Activated CD8-positive, alpha-beta memory T cell treated with anti-CD3 and anti-CD28 coated beads for 4 hours (primary cell): ENCODE measurements at places on chromosomes 7 and 10.

DNA sequence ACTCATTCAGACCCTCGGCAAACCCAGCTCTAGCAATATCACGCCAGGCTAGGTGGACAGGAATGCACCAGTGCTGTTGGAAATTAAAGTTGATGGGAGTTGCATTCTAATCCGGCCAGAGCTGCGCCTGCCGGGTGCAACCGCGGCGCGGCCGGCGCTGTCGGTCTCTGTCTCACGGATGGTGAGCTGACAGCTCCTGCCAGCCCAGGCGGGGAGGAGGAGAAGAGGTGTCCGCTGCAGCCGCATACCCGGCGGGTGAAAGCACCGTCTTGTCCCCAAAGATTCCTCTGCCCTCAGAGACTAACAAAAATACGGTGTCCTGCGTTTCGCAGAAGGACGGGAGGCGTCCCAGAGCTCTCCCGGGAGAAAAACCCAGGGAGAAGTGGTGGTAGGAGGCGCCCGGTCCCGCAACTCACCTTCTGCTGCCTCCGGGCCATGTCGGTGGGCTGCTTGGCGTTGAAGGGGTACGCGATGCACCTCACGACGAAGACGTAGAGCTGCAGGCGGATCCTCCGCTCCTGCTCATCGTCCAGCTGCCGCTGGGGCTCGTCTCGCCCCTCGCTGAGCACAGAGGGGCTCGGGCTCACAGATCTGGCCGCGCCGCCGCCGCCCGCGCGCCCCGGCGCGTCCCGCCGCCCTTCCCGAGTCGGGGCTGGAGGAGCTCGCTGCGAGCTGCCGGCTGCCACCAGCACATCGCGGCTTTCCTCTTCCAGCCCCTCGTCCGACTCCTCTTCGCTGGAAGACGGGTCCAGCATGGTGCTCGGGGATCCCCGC is 490 bp downstream of the CADPS2 start:
- no peak for DNase-seq

DNA sequence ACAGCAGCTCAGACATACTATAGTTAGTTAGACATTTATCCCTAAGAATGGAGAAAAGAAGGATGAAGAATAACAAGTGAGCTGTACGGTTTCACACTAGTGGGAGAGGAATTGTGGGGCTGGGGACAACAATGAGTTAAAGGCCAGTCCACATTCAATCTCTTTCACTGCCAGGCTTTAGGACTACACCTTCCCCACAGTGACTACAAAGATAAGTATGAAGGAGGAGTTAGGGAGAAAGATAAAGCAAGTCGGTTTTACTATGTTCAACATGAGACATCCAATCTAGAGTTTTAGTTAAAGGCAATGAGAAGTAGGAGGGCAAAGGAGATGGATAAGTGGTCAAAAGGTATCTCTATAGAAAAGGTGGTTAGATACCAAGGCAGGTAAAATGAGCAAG is 16.3 kb downstream of the ARHGAP12 start:
- DNase-seq, result no peak

DNA sequence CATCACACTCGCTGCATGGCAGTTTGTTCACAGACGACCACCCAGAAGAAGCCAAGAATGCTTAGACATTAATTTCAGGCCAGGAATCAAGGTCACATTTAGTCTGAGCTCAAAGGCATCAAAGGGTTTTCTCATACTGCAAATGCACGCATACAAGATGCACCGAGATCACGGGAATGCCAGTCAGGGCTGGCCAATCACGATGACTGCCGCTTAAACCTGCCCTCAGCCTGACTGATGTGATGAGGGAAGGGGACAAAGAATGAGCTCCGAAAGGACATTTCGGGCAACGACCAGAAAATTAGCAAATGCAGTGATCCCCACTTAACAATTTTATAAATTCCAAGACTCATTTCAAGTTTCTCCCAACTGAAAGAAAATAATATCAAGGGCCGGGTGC is 20.2 kb downstream of the CTBP2 start:
- no peak for DNase-seq

DNA sequence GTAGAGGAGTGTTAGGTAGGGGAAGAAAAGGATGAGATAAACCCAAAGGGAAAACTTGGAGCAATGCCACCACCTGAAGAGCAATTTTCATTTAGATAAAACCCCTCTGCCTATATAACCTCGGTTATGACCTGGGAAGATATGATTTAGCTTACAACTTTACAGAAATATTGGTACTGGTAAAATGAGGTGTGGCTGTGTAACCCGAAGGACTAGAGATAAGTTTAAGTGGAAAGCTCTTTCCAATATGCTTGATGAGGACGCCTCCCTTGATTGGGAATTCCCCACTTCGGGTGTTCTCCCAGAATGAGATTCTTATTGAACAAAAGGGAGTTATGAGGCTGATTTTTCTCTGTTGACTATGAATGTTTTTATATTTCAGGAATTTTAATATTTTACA is 109.5 kb upstream of the CDK6 start:
- DNase-seq, result no peak

DNA sequence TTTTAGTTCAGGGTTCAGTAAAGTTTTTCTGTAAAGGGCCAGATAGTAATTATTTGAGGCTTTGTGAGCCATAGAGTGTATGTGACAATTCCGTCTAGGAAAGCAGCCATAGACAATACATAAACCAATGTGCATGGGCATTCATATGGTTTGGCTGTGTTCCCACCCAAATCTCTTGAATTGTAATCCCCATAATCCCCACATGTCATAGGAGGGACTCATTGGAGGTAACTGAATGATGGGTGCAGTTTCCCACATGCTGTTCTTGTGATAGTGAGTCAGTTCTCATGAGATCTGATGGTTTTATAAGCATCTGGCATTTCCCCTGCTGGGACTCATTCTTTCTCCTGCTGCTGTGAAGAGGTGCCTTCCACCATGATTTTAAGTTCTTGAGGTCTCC is 29.9 kb downstream of the SEC61G start:
- no peak for DNase-seq

DNA sequence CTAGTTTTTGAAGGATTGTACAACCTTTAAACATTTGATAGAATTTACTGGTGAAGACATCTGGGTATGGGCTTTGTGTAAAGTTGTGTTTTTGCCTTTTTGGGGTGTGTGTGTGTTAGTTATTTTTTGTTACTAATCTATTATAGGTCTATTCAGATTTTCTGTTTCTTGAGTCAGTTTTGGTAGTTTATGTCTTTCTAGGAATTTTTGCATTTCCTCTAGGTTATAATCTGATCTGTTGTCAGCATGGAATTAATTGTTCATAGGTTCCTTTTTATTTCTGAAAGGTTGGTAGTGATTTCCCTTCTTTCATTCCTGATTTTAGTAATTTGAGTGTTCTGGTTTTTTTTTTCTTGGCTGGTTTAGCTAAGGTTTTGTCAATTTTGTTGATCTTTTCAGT is 17.7 kb downstream of the SEPTIN7 start:
- no peak for DNase-seq

DNA sequence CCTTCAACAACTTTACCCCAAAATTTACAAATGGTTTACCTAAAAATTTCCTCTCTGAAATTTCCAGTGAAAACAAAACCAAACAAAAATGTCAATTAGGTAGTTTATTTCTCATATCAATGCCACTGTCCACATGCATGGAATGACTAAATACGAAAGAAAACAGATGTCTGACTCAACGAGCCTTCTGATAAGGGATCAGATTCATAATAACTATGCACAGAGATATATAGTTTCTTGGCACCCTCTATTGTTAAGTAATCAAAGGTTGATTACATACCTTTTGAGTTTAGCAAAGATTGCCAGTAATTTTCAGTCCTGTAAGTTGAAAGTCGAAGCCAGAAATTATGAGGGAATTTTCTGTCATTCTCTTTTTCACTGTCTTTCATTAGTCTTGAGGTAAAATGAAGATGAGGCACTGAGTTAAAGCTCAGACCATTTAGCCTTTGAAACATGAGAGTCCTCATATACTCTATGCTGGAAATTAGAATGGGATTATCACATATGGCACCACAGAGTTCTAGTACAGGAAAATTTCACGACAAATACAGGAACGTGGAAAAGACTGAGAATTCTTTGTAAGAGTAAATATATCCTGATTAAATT is 519.1 kb upstream of the ANKRD30A start:
- DNase-seq, result no peak

DNA sequence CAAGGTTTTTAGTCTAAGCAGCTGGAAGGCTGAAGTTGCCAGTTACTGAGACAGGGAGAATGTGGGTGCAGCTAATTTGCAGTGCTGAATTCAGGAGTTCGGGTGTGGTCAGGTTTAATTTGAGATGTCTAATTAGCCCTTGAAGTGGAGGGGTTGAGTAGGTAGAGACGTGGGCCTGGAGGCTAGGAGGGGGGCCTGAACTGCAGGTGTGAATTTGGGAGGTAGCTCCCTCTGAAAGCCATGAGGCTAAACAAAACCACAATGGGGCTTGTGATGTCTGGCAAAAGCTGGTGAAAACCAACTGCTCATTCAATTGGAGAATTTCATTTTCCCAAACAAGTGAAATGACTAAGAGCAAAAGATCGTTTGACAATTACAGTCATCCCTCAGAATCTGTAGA is 246.0 kb upstream of the NFE2L3 start:
- no peak for DNase-seq

GRCh38 chr10:126402721-126403695 is 14.7 kb upstream of the ADAM12 start:
- DNase-seq, result no peak

GRCh38 chr10:94066411-94066810 is 72.7 kb downstream of the PLCE1 start:
- DNase-seq, result no peak

- no peak for DNase-seq
Observed at GRCh38 chr7:98151884-98152283, 45.2 kb downstream of the LMTK2 start.

- DNase-seq, result no peak
Observed at GRCh38 chr7:6575281-6576023, 1.8 kb upstream of the ZDHHC4 start.

- no peak for DNase-seq
Observed at GRCh38 chr10:126956712-126957108, 51.5 kb downstream of the DOCK1 start.

- DNase-seq, result no peak
Observed at GRCh38 chr10:123398180-123398591, 244.0 kb downstream of the BUB3 start.

- DNase-seq, result no peak
Observed at GRCh38 chr10:60021361-60021760, 115.0 kb upstream of the CCDC6 start.

DNA sequence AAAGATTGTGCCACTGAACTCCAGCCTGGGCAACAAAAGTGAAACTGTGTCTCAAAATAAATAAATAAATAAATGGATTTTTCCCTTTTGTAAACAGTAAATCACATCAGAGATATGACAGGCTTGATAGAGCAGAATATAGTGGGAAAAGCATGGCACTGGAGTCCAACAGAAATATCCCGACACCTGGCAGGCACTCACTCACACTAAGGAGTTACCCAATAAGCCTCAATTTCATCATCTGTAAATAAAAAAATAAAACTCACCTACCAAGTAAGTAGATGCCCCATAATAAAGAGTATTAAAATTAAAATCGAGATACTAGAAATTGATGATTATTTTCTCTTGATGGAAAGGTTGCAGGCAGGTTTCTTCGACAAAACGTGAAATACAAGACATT is 1.7 kb downstream of the ATE1 start:
- no peak for DNase-seq

DNA sequence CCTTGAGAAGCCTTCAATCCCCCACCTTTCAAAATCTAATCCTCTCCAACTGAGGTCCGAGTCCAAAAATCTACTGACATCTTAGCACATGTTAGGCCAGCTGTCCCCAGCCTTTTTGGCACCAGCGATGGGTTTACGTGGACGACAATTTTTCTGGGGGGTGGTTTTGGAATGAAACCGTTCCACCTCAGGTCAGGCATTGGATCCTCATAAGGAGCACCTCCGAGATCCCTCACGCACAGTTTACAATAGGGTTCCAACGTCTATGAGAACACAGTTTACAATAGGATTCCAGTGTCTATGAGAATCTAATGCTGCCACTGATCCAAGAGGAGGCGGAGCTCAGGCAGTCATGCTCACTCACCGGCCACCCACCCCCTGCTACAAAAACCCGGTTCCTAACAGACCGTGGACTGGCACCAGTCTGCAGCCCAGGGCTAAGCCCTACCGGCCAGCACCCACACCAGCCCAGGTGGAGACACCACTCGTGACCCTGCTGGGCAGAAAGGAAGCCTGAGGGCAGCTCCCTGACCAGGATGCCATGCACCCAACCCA is 107.6 kb downstream of the DIP2C start:
- no peak for DNase-seq

- no peak for DNase-seq
Observed at GRCh38 chr7:144137501-144137900, 14.5 kb downstream of the OR2A14 start.

GRCh38 chr10:122097935-122098334 is 109.0 kb downstream of the TACC2 start:
- DNase-seq, result no peak

GRCh38 chr10:69495666-69496065 is 44.4 kb downstream of the TSPAN15 start:
- DNase-seq, result no peak

DNA sequence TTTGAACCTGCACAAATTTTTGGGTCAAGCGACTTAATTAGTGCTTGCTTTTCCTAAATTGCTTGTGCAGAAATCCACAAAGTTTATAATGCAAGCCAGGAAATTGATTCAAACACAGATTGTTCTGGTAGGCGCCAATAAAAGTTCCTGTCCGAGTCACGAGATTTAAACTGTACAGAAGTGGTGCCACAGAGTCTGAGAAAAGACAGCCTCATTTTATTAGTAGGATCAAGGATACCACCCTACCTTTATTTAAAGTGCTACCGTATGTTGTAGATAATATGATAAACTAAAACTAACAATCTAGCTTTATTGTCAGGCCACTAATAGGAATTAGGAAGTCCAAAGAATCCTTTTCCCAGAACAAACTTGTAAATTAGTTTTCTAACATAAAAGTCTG is 696.7 kb downstream of the TNS3 start:
- no peak for DNase-seq

GRCh38 chr10:5659702-5660528 is 6.5 kb downstream of the ASB13 start:
- DNase-seq, result no peak

DNA sequence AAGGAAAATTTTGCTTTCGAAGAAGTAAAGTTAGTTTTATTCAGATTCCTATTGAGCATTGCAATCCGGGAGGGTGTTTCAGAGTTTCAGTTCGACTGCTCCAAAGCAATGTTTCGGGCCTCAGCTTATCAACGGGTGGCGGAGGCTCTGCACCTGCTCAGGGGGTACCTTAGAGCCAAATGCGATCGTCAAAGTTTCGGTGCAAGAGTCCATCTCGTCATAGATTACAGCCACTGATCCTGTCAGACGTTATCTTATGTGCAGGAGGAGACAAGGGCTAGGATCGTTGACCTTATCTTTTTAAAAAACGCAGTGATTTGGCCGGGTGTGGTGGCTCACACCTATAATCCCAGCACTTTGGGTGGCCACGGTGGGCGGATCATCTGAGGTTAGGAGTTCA is 3.8 kb upstream of the COX19 start:
- no peak for DNase-seq

GRCh38 chr10:5961405-5962100 is 15.8 kb downstream of the IL15RA start:
- DNase-seq, result no peak

GRCh38 chr7:45625714-45626440 is 51.7 kb downstream of the ADCY1 start:
- DNase-seq, result no peak

- no peak for DNase-seq
Observed at GRCh38 chr7:120703585-120704240, 154.2 kb downstream of the TSPAN12 start.
